Cortex of kidney (tissue), 1 donor: ENCODE measurements at places on chromosomes 7 and 10.

DNA sequence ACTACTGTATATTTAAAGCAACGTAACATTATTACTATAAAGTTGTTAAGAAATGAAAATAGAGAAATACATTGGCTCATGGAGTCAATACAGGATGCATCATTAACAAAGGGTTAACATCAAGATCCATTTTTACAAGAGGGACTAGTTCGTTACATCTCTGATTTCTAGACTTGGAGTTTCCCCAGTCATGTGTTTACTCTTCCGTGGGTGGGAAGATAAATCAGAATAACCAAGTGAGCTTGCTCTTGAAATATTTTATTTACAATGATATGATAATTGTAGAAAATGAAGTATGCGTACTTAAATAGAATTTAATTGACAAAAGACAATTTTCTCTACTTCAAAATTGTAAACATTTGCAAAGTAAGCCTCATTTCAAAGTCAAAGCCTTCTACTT lies 1.0 kb upstream of the PRKAR2B start:
- no peak for DNase-seq

- no peak for DNase-seq
Measured at GRCh38 chr7:104584620-104585019, 256.2 kb downstream of the LHFPL3 start.

GRCh38 chr10:25493122-25493893 lies 318.5 kb downstream of the GPR158 start:
- no peak for DNase-seq

GRCh38 chr10:62653254-62653653 lies 151.3 kb upstream of the ADO start:
- no peak for DNase-seq

- DNase-seq = no peak
Measured at GRCh38 chr10:6349846-6350535, 147.3 kb downstream of the PFKFB3 start.

GRCh38 chr10:86752311-86752710 lies 4.1 kb upstream of the BMPR1A start:
- no peak for DNase-seq

GRCh38 chr7:100346921-100347320 lies 11.0 kb upstream of the PILRB start:
- no peak for DNase-seq

GRCh38 chr7:23121165-23121564 lies 15.6 kb downstream of the KLHL7 start:
- DNase-seq = no peak

DNA sequence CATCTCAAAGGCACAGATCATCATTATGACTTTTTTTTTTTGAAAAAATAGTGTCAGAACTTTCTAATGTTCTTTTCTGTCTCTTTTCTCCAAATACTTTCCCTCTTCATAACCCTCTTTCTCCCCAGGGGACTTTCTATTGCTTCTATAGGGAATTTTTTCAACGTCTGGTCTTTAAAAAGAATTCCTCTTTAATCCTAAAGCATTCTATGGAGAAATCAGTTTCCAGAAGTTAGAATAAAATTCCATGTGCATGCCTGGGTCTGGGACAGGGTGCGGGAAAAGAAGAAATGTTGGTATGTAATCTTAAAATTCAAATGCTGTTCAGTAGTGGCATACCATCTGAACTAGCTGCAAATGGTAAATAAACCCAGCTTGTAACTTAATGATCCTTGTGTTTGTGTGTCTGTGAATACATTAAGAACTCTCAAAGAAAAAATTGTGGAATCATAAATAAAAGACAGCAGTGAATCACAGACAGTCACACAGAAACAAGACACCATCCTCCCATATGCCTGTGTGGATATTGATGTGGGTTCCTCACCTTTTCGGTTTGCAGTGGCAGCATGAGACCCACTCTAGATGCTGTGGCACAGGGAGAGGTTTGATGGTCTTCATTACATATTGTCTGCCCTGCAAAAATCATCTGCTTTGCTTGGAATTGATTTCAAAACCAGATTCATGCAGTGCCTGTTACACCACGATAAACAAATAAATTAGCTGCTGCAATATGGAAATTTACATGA lies 374.7 kb upstream of the NRP1 start:
- DNase-seq = no peak

GRCh38 chr7:53466371-53466770 lies 430.9 kb downstream of the POM121L12 start:
- no peak for DNase-seq

- no peak for DNase-seq
Measured at GRCh38 chr10:132619927-132620326, 82.3 kb downstream of the INPP5A start.

GRCh38 chr7:112509402-112509801 lies 28.6 kb downstream of the LSMEM1 start:
- no peak for DNase-seq

DNA sequence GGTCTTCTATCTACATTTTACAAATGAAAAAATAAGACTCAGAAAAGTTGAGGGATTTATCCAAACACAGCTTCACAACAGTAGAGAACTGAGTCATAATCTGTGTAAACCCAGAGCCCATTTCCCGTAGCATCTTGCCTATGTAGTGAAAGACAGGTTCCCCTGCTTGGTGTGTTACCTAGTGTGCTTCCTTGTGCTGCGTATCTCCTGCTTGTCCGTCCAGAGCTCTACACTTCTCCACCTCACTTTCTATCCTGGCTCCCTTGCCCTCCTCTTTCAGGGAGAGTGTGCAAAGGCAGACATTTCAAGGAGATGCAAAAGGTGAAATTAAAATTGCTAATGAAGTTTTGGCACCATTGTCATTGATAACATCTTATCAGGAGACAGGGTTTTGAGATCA lies 1.4 kb upstream of the ASNS start:
- DNase-seq = no peak

- no peak for DNase-seq
Measured at GRCh38 chr7:75735581-75736350, 3.0 kb downstream of the HIP1 start.

DNA sequence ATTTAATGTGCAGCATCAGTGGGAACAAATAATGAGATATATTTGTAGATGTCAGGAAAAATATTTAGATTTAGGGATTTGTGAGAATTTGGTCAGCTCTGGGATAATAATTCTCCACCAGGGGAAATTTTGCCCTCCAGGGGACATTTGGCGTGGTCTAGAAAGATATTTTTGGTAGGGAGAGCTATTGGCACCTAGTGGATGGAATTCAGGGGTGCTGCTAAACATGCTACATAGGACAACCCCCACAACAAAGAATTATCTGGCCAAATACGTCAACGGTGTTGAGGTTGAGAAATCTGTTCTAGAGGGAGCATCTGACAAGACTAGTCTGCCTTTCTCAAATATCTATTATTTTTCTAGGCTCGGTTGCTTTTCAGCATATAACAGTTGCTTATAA lies 2.1 kb downstream of the ADK start:
- DNase-seq = no peak

- DNase-seq = no peak
Measured at GRCh38 chr7:116584721-116585120, 59.9 kb downstream of the CAV1 start.

GRCh38 chr10:69090685-69091084 lies 2.8 kb downstream of the SRGN start:
- no peak for DNase-seq

GRCh38 chr10:91887272-91888076 lies 21.8 kb downstream of the FGFBP3 start:
- DNase-seq = no peak

DNA sequence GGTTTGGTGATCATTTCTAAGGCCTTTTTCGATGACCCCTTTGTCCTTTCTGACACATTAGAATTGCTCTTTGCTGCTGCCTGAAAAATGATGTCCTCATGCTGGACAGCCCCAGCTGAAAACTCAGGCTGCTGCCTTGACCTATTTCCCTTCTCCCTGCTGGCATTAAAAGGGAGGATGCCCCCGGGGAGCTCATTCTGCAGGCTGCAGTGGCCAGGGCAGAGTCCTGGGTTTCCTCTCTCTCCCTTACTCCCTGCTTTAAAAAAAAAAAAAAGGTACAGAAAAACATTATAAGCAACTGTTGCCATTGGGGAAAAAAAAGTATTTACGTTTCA lies 35.4 kb downstream of the LRRC4 start:
- DNase-seq = no peak

DNA sequence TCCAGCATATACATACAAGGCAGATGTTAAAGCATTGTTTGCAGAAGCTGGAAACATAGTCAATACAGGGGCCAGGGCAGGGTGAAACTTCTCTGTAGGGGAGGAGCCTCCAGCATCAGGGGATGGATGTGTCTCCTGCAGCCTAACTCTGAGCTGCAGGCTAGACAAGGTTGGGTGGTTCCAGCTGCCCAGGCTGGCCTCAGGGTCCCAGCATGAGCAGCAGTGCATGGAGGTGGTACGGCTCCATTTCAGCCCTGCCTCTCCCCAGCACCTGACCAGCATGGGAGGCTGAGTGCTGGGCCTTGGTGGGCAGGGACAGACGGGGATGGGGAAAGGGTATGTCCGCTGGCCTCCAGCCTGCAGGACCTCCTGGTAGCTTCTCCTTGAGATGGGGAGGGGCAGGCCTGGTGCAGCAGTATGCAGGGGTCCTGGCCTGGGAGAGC lies 7.4 kb upstream of the TBRG4 start:
- no peak for DNase-seq

GRCh38 chr10:48574817-48575380 lies 30.0 kb downstream of the ARHGAP22 start:
- DNase-seq = no peak

- DNase-seq = no peak
Measured at GRCh38 chr10:6148908-6149307, 53.8 kb upstream of the PFKFB3 start.

GRCh38 chr10:117535298-117536071 lies 7.1 kb upstream of the EMX2 start:
- DNase-seq = no peak

DNA sequence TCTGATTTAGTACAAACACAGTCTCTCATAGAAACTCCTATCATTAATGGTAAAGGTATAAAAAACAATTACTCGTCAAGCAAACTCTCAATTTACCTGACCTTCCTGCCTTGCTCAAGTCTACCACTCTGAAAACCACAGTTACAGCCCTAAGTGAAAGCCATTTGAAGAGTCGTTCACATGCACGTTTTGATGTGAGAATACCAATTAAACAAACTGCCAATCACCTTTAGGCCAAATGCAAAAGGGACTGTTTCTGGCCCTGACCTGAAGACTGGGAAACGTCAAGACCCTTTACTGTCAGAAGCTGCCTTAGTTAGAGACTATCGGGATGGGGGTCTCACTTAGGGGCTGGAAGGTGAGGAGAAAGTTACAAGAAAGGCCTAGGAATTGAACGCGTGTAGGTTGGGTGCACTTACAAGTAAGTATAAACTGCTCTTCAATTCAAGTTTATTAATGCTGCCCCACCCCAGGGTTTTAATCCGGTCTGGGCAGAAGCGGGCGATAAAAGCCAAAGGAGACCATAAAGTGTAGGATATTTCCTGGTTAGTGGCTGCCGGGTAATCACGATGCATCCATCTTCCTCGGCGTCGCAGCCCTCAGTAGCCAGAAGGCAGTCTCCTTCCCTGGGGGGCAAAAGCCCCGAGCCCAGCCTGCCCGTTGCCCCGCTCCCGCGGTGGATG lies 935 bp downstream of the TM9SF3 start:
- no peak for DNase-seq

GRCh38 chr7:158541346-158542010 lies 46.1 kb downstream of the PTPRN2 start:
- no peak for DNase-seq

DNA sequence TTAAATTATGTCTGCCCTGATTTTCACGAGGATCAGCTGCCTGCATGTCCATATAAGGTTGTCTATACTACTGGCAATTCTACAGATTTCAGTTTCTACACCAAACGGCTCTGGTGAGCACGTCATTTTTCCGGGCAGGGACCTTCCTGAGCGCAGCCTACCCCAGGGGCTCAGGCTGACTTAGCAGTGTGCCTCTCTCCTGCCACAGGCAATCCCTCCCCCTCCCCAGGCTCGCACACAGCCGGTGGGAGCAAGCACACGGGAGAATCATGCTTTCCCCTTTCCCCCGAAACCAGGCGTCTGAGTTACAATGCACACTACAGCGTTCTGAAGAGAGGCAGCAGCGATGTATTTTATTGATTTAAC lies 1.7 kb downstream of the KLF6 start:
- DNase-seq = no peak

DNA sequence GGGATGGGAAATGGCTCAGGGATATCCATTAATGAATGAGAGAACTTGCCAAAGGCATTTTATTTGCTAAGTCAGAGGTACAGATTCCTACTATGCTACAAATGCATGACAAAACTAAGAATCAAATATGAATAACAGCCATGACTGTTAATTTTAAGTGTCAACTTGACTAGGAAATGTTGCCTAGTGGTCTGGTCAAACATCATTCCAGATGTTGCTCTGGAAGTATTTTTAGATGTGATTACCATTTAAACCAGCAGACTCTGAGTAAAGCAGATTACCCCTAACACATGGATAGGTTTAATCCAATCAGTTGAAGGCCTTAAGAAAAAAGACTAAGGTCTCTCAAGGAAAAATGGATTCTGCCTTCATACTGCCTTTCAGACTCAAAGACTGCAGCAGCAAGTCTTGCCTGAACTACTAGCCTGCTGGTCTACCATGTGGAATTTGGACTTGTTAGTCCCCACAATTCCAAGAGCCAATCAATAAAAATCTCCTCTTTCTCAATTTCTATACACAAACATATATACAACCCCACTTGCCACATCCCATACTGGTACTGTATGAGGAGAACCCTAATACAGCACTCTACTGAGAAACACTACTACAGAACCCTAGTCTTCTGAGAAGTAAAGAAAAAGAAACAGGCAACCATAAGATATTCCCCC lies 119.1 kb downstream of the NRBF2 start:
- DNase-seq = no peak

DNA sequence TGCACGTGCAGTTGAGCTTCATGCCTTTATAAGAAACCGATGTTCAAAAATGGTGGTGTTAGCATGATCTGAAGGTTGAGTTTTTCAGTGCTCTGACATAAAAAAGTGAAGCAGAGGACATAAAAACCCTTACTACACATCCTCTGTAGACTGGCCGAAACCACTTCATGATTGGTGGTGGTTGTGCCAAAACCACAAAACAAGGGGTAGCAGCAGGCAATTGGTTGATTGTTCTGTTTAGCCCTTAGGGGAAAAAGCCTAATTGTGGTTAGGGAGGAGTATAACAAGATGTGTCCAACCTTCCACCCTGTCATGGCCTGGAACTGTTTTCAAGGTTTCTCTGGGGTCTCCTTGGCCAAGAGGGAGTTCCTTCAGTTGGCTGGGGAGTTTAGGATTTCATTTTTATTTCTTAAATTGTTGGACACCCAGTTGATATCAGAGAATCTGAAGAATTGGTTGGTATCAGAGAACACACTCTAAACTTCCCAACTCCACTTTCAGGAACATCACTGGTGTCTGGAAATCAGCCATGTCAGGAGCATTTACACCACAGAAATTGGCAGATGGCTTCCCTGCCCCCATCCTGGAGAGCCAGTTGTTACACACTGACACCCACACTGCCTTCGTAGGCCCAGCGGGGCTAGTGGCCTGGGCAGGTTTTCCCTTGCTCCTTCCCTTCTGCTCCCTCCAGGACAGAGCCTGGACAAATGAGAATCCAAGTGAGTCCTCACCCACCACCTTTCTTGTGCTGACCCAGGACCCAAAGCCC lies 18.8 kb downstream of the MRPS24 start:
- no peak for DNase-seq
